Activated naive CD8-positive, alpha-beta T cell treated with anti-CD3 and anti-CD28 coated beads, Interleukin-2, amount 50 U/mL, for 24 hours (primary cell): ENCODE measurements at places on chromosomes 16 and 17.

- DNase-seq = no peak
Measured at GRCh38 chr17:71830866-71831265, 290.0 kb upstream of the SOX9 start.

- peak; percentile 15 for DNase-seq
Measured at GRCh38 chr16:53743149-53743566, 39.2 kb downstream of the FTO start.

DNA sequence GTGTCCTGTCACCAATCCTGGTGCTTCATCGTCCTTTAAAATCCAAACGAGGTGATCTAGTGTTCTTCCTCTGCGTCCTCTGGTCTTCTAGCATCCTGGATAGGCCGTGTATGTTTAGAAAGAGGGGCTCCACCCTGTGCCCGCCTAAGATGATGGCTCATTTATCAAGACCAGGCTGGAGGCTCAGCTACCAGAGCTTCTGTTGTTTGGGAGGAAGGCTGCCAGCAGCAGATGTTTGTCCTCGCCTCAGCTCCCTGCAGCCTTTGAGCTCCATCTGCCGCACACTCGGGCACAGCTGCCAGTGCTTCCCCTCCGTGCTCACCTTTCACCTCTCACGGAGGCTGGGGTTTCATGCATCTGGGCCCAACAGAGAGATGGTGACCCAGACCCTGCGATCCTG is 954.7 kb upstream of the RBFOX1 start:
- no peak for DNase-seq

DNA sequence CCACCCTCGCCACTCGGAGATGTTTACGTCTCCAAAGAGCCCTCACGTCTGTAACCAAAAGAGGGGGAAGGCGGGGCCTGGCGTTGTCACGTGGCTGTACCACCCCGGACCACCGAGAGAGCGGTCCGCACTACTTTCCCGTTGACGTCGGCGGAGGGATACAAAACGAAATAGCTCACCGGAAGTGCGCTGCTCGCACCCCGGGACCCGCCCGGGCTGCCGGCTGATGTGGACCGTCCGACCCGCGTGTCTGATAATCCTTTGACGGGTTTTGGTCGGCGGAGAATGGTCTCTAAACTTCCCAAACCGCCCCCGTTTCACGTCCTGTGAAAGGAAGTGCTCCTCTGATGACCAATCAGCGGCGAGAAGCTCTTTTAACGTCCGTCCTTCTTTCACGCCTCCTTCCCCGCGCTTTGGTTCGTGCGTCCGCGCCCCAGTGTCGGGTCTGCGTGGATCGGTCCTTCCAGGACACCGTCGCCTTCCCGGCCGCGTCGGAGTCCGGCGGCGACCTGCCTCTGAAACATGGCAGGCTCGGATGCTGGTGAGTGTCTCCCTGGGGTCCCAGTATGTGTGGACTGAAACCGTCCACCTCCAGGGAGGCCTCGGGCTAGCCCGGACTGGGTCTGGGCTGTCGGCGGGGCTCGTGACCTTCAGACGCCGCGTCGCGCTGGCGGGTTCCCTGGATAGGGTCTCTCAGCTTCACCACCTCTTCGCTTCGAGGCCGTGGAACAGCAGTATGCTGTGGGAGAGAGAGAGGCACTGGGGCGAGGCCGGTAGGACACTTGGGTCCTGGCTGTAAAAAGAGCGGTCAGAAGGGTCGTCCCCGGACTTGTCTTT is at the start of gene CEP95:
Gene CEP95 (plus strand): TSS at position 402 of the 837 bp plus-strand sequence. CDS start 121 bp downstream, at position 523.
- peak; percentile 96 for DNase-seq

DNA sequence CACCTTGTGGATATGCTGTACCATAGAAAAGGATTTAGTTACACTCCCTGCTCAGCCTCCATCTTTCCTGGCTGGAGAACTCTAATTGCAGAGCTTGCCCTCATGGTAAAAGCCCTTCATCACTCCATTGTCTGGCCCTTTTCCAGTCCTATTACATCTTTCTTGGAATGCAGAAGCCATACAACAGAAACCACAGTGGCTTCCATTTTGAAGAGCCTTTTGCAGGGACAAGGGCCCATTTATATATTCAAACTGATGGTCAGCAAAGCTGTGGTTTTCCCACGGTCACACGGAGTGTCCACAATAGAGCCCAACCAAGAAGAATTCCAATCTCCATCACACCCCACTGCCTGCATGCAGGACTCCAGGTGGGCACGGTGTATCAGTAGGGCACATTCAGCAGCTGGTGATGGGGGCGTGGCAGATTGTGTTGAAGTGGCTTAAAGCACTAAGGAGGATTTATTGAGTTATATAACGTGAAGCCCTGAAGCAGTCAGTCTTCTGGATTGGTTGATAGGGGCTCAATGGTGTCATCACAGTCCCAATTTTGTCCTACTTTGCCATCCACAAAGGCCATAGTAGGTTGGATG is 20.3 kb downstream of the COPRS start:
- DNase-seq = no peak

GRCh38 chr16:84950906-84951305 is 60.4 kb downstream of the ZDHHC7 start:
- DNase-seq = peak; percentile 43

- no peak for DNase-seq
Measured at GRCh38 chr17:74892974-74893911, at the start of gene FADS6. FADS6 (minus strand) TSS chr17:74893633; CDS start chr17:74893595, 38 bp downstream.

GRCh38 chr16:58458606-58459343 is 41.2 kb upstream of the NDRG4 start:
- no peak for DNase-seq

DNA sequence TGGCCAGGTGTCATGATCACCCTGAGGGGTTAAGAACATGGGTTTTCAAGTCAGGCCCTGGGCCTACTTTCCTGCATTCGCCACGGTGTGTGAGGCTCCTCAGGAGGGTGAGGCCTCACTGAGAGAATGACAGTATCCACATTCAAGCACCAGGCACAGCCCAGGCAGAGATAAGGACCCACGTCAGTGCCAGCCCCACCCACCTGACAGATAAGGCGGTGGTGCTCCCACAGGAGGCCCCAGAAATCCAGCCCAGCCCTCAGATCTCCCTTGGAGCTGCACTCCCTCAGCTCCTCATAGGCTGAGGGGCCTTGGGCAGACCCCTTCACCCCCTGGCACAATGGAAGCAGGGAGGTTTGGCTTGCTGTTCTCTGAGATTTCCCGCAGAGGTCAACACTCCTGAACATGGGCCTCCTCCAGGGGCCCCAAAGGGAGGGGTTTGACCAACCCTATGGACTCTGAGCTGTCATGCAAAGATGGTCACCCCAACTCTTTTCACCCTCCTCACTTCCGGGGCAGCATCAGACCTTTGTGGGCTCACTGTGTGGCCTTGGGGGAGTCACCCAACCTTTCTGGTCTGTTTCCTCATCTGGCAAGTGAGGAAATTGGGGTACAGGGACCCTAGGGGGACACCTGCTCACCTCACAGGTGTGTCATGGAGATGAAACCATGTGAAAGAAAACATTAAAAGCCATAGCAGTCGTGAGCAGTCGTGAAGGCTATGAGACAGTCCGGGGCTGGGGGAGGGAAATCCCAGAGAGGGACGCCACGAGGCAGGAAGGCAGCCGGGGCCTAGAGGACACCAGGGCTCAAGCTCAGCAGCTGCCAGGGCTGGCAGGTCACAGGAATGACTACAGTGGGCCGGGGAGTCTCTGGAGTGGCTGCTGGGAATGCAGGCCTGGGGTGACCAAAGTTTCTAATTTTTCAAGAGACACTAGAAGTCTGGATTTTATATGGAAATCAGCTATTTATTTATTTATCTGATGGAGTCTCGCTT is 15.4 kb downstream of the PLLP start:
- no peak for DNase-seq

DNA sequence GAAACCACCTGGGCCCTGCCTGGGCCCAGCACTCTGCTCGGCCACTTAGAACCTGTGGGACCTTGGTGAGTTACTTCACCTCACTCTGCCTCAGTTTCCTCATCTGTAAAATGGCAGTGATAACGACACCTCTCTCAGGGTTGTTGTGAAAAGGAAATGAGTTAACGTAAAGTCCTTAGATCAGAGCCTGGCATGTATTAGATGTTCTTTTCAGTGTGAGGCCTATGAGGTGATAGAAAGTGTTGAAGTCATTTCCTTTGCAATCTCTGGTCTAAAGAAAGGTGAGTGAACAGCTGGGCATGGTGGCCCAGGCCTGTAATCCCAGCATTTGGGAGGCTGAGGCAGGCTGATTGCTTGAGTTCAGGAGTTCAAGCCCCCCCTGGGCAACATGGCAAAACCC is 51.7 kb upstream of the LGALS9 start:
- DNase-seq = no peak

- DNase-seq = no peak
Measured at GRCh38 chr17:72635034-72635635, 457.4 kb downstream of the SLC39A11 start.

GRCh38 chr17:52233176-52233575 is 74.7 kb upstream of the CA10 start:
- no peak for DNase-seq

- peak; percentile 45 for DNase-seq
Measured at GRCh38 chr17:59607817-59608403, 11.8 kb upstream of the CLTC start.
